ENCODE measurements at places on chromosomes 16 and 17.

DNA sequence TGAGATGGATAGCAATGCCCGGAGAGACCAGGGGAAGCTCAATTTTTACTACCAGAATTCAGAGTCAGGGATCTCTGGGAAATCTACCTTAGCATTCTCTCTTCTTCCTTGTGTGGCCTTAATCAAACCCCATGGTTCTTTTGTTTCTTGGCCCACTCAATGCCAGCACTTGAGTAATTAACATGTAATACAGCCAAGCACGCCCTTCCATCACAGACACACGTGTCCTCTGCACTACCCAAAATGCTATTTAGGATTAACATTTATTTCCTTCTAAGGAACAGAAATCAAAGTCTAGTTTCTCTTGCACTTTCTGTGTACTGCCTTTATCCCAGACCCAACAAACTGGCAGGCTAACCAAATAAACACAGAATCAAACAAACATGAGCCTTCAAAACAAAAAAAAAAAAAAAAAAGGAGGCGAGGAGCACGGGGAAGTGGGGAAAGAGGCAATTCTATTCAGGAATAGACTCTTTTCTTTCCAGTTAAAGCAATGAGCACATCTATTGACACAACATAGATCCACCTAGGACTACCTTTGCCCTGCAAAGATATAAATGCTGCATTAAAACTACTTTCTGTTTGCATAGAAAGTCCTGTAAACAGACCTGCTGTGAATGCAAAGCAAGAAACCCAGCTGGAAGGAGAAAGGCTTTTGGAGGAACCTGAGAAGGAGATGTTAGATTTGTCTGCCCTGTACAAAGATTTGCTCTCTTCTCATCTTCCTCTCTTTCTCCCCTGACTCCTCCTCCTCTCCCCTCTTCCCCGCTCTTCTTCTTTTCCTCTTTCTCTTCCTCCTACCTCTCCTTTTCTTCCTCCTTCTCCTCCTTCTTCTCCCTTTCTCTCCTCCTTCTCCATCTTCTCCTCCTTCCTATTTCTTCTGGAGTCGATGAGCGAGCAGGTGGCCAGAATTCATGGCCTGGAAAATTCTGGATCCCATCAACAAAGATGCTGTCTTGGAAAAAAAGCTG lies 294.4 kb downstream of the NPIPA8 start:
- DNase-seq: no peak

DNA sequence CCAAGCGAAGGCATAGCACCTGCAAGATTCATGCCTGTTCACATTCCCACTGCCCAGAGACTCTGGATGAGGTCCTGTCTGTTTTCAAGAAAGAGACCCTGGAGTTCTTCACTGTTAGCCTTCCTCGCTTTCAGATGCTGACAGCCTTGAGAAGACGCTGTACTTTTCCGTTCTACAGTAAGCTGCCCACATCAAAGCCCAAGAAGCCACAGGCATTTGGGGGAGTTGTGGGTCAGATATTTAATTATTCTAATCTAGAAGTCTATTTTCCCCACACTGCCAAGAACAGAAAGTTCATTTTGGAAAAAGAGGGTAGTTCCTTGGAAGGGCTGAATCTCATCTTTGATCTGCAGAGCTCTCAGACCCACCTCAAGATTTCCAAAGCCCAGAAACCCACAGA lies 127.9 kb downstream of the AXIN2 start:
- no peak for DNase-seq

GRCh38 chr16:57179215-57179828 lies 6.5 kb downstream of the PSME3IP1 start:
- DNase-seq: no peak

- DNase-seq: no peak
Measured at GRCh38 chr16:30533748-30534367, 800 bp downstream of the ZNF747 start.

DNA sequence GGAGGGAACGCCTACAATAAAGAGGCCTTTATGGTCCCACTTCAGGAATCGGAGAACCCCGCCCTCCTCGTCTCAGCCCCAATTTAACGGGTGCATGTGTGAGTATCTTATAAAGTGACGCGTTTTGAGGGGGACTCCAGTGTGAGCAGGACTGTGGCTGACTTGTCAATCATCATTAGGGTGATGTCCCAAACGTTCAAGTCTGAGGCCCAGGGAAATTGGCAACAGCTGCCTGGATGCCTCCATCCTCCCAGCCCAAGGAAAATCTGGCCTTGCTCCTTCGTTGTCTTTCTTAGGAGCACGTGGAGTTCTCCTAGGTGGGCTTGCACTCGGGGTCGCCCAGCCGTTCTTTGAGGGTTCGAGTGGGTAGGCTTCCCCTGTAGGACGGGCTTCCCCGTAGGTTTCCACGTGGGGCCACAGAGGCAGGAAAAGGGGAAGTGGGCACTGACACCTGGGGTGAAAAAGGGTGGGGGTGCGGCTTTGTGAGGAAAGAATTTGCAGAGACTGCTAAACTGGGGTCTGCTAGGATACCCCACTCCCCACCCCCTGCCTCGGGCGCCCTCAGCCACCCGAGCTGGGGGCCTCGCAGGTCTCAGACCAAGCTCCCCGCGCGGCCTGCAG lies 561 bp upstream of the HERPUD1 start:
- no peak for DNase-seq

- DNase-seq: no peak
Measured at GRCh38 chr17:57400648-57401047, 144.3 kb downstream of the MSI2 start.

DNA sequence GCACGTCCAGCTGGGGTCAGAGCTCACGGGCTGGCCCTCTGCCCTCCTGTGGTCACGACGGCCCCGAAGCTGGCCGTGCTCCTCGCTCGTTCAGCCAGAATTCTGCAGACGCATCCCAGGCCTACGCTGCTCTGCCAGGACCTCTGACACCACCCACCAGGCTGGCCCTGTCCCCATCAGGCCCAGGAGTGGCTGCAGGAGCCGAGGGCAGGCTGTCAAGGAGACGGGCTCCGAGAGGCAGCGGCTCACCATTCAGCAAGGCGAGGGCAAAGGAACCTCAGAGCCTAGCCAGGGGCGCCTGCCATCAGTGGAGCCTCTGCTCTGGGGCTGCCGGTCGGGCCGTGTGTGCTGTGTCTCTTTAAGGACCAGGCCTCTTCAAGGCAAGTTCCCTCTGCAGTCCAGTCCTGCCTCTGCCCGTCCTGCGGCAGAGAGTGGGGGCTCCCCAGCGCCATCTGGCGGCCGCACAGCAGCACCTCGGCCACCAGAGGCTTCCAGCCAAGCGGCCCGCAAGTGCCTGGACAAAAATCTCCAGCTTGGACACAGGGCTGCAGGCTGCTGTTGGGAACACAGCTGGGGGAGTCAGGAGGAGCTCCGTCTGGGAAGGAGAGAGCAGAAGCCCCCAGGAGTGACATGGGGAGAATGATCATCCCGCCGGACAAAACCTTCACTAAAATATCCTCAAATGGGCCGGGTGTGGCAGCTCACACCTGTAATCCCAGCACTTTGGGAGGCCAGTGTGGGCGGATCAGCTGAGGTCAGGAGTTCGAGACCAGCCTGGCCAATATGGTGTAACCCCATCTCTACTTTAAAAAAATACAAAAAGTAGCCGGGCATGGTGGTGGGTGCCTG lies 7.4 kb upstream of the ABR start:
- peak; percentile 58 for DNase-seq

DNA sequence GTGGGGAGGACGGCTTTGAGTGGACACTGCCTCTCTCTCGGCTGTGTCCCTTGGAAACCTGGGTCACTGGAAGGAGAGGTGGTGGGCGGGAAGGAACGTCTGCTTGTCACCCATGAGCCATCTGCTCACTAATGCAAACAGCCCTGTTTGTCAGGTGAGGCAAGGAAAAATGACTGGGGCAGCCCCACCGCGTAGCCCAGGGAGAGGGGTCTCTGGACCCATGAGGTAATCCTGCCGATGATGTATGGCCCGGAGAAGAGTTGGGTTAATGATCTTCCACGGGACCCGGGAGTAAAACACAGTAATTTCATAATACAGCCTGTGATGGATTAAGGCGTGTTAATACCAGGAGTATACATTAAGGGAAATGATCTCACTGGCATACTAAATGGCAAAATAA lies 197.0 kb downstream of the CYLD start:
- DNase-seq: no peak

Data from NCI-H1048 (cell line).